ENCODE measurements at places on chromosomes 2 and 18.

DNA sequence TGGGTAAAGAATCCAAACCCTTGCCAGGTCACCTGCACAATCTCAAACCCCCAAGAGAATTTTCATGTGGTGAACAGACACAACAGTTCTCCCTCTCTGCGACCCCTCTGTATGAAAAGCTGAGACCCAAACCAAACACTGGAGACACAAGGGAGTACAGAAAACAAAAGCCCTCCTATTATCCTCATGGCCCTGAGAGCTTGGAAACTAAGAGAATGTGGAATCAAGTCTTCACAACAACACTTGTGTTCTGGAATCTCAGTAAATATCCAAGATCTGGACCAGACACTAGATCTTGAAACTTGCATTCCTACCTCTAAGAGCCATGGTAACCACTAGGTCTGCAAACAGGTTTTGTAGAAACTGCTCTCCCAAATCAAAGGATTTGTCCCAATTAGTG lies 50.1 kb upstream of the CCDC150 start:
- DNase-seq: no peak

- DNase-seq: no peak
Observed at GRCh38 chr2:73981081-73982001, 3.4 kb upstream of the TET3 start.

DNA sequence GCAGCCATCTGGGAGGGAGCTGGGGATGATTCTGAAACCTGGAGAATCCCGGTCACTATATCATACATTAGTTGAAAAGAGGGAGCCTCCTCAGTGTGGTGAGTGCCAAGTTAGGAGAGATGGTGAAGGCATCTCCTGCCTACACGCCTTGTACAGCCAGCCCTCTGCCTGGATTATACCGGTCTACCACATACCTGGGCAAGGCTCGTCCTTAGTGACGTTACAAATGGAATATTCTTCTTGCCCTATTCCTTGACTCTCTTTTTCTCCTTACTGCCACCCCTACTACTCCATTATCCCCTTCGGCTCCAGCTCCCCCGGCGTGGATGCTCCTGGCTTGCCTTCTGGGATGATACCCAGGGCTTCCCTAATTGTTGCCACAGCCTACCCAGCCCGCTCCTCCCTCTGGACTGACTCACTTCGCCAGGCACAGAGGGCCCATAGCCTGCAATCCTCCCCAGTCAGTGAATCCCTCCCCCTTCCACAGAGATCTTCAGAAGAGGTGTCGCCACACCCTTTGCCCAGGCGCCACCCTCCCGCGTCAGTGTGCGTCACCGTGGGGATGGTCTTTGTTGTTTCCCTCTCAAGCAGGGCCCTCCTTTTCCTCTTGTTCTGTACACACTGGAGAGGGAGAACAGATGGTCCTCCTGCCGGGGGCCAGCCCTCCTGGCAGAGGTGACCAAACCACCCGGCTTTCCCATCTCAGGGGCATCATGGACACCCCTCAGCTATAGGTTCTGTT lies 115.2 kb upstream of the EPAS1 start:
- no peak for DNase-seq

DNA sequence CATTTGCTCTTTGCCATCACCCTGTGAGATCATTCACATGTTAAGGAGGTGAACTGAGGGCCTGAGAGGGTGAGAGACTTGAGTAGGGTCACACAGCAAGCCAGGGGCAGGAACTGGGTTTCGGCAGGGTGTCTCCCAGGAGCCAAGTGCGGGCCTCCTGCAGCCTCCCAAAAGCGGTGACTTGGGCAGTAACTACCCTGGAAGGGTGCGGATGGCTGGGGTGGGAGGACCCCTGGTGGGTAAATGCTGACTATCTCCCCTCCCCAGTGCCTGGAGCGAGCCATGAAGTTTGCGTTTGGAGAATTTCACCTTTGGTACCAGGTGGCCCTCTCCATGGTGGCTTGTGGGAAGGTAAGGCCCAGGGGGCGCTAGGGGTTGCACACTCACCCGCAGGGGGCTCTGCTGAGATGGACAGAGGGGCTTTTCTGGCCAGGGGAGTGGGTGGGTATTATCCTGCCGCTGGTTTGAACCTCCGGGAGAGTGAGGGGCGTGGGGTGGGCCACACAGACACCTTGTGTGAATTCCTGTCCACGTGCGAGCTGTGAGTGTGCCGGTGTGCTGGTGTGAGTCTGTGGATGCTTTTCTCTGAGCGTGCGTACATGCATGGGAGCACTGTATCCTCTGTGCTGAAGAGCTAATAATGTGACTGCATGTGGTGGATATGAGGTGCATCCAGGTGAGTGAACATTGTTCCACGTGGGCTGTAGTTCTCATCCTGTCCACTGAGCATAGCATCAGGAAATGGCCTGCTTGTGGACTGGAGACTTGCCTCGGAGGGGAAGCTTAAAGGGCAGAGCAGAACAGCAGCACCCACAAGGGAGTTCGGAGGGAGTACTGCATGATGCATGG lies 91.0 kb upstream of the MCFD2 start:
- DNase-seq: no peak

GRCh38 chr2:12607971-12608370 lies 108.8 kb upstream of the TRIB2 start:
- DNase-seq: no peak
